Substantia nigra (tissue), 51 donors: ENCODE measurements at places on chromosomes 6 and 20.

GRCh38 chr6:153104220-153104619, 26.9 kb downstream of the RGS17 start:
- no peak for DNase-seq

DNA sequence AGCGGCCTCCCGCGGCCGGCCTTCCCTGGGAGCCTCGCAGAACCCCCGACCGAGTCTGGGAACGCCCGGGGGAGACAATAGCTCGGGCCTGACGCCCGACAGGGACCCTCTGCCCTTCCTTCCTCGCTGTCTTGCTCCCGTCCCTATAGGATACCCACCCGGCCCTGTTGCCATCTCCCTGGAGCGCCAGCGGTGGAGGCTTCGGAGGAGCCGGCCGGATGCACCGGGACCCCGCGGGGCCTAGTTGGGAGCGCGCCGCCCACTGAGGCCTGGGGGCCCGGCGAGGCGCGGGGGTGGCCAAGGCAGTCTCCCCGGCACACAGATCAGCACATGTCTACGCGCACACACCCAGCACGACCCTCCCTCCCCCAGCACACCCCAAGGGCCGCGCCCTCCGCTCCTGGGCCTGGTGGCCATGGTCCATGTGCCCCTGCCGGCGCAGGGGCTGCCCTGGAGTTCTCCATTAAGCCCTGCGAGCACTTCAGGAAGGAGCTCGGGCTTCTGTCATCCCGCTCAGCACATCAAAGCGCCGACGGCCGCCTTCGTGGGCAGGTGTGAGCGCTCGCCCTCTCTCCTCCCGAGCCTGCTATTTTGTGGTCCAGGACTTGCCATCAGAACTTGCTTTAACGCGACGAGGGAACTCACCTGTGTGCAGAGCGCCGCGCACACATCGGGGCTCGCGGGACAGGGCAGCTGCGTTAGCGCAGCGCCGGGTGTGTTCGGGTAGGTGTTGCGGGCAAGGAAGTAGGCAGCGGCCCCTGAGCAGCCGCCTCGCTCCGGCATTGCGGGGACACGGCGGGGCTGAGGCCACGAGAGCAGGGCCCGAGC, 3.7 kb downstream of the FOXF2 start:
- DNase-seq, result no peak

GRCh38 chr6:107361753-107362604, 97.4 kb downstream of the PDSS2 start:
- DNase-seq, result no peak

GRCh38 chr6:14743144-14743473, 502.8 kb upstream of the JARID2 start:
- DNase-seq, result no peak

- no peak for DNase-seq
Measured at GRCh38 chr6:54415517-54415916, 107.3 kb downstream of the TINAG start.

DNA sequence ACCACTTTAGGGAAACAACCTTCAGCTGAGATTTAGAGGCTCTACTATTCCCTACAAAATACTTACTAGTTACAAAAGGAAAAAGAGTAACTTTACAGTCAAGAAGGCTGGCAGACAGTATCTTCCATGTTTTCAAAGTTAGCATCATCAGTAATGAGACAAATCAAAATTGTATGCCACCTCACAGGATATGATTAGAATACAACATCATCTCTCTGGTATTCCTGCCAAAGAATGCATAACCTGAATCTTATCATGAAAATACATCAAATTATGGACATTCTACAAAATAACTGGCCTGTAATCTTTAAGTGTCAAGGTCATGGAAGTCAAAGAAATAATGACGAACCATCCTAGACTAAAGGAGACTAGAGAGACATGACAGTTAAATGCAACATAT, 38.4 kb downstream of the CDK5RAP1 start:
- no peak for DNase-seq

GRCh38 chr6:122428781-122429180, 29.3 kb downstream of the HSF2 start:
- no peak for DNase-seq

DNA sequence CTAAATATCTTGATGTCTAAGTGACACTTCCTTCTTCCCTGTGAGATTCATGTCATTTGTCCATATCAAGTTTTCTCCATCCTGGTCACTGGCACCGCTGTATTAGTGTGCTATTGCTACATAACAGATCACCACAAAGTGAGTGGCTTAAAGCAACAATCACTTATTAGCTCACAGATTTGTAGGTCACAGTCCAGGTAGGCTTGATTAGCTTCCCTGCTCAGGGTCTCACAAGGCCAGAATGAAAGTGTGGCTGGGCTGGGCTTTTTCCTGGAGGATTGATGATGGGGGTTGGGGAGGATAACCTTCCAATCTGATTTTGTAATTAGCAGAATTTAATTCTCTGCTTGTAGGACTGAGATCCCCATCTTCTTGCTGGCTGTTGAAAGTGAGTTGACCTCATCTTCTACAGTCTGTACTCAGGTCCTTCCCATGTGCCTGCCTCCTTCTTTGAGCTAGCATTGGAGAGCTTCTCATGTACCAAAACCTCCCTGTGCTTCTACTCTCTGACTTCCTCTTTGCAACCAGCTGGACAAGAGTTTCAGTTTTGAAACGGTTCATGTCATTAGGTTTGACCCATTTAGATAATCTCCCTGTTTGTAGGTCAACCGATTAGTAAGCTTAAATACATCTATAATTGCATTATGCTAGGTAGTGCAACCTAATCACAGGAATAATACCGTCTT, 152.4 kb upstream of the MAN1A1 start:
- no peak for DNase-seq

GRCh38 chr6:157265186-157265585, 58.1 kb downstream of the TMEM242 start:
- DNase-seq, result no peak

GRCh38 chr20:59269411-59270025, 30.9 kb upstream of the EDN3 start:
- no peak for DNase-seq

- DNase-seq, result no peak
Measured at GRCh38 chr6:20861481-20861880, 327.2 kb downstream of the CDKAL1 start.

DNA sequence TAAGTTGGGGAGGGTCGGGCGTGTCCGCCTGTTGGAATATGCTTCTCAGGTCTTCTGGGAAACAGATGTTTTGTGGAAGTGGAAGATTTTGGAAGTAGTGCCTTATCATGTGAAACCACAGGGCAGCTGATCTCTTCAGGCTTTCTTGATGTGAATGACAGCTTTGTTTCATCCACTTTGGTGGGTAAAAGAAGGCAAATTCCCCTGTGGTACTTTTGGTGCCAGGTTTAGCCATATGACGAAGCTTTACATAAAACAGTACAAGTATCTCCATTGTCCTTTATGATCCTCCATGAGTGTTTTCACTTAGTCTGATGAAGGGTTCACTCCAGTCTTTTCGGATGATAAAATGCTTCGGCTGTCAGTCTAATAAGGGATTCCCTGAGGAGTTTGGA, 4.6 kb downstream of the IRF4 start:
- DNase-seq, result no peak

- no peak for DNase-seq
Measured at GRCh38 chr20:24762791-24763350, 186.2 kb upstream of the CST7 start.

GRCh38 chr6:7112741-7113313, 5.1 kb downstream of the RREB1 start:
- DNase-seq, result no peak

DNA sequence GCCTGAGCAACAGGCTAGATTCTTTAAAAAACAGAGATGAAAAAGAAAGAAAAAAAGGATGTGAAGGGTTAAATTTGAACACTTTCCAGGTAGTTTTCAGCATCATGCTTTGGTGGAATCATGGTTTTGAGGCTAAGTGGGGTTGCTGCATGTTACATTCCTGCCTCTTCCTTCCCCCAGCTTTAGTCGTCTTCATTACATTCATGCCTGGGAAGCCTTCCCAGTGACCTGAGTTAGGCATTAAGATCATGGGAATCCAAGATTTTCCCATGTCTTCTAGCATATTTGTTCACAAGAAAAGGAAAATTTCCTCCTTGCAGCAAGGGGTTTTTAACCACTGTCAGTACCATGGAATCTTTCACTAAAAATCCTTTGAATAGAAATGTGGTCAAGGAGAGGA, 12.0 kb downstream of the TPX2 start:
- no peak for DNase-seq

- no peak for DNase-seq
Measured at GRCh38 chr20:50083034-50083433, 29.9 kb downstream of the UBE2V1 start.

- no peak for DNase-seq
Measured at GRCh38 chr20:43009532-43009931, 180.2 kb downstream of the PTPRT start.

DNA sequence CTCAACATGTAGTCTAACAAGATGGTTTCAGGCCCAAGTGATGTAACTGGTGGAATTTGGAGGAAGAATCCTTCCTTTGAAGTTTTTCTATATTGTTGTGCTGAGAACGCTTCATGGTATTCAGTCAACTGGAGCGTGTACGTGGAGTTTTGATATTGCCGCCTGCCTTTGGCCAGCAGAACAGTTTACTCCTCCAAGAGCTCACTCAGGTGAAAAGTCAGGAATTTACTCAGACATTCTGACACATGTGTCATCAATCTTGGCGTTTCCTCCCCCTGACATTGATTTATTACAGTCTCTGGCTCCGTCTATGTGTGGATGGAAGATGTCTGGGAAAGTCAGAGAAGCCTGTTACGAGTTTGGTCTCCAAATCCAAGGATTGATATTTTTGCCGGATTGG, 19.0 kb upstream of the TGM2 start:
- no peak for DNase-seq
